ENCODE measurements at places on chromosomes 11 and 22.

DNA sequence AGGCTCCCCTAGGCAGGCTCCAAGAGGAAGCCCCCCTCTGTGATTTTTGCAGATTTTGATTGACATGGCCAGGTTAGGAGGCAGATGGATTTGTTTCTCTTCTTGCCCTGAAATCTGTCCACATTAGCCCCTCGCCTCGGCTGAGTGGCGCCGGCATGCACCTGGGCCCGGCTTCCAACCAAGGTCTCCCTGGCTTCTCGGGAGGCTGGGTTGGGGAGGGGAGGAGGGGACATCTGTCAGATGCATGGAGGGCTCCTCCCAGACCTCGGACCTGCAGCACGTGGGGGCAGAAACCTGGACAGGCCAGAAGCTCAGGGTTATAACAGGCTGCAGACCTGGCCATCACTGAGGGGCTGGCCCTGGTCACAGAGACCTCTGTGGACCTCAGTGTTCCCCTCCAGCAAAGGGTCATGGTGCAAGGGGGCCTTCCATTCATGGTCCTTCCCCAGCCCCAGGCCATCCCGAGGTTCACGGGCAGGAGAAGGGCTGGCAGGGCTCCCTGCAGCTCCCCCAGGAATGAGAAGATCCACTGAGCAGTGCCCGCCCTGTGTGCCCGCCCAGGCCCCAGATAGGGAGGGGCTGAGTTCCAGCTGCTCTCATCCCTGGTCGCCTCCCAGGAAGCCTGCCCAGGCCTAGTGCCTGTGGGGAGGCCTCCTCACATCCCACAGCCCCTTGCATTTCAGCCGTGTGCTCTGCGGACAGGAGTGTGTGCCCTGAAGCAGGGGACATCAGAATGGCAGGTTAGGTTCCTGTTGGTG, 747.8 kb downstream of the BRD1 start:
- DNase-seq, result no peak

DNA sequence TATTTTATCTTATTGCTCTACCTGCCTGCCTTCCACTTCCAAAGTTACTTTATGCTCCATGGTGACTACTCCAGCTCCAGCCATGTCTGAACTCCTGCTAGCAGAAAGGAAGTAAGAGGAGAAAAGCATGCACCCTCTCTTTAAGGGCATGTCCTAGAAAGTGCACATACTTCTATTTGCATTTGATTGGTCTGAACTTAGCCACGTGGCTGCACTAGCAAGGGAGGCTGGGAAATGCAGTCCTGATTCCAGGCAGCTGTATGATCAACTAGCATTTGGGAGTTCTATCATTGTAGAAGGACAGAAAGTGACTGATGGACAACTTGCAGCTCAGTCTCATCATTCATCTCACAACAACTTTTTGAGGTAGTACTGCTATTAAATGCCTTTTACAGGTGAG, 515.7 kb downstream of the BUD13 start:
- DNase-seq, result no peak

GRCh38 chr22:46864314-46865051, 102.0 kb downstream of the TBC1D22A start:
- no peak for DNase-seq

- no peak for DNase-seq
Measured at GRCh38 chr11:34915136-34916014, 804 bp downstream of the APIP start.

All from common myeloid progenitor, CD34-positive (primary cell).